Urinary bladder (tissue), 4 donors: ENCODE measurements at places on chromosomes 2 and 18. TPM values are rescaled to one million over a fixed set of nuclear protein-coding genes. Genes with fewer than 3 reads are reported as not detected.

DNA sequence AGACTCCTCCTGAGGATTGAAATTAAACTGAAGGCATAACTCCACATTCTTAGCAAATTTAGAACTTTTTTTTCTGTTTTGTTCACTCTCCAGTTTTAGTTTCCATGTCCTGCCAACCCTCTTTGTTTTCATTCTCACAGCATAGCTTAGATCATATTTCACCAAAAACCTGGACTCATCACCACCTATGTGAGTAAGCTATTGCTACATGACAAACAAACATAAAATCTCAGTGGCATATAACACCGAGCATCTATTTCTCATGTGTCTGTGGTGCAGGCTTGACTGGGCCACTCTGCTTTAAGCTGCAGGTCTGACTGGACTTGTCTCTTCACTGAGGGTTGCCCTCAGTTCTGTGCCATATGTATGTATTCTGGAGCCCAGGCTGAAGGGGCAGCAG is 385.2 kb downstream of the ARHGAP15 start:
- DNase-seq = no peak

DNA sequence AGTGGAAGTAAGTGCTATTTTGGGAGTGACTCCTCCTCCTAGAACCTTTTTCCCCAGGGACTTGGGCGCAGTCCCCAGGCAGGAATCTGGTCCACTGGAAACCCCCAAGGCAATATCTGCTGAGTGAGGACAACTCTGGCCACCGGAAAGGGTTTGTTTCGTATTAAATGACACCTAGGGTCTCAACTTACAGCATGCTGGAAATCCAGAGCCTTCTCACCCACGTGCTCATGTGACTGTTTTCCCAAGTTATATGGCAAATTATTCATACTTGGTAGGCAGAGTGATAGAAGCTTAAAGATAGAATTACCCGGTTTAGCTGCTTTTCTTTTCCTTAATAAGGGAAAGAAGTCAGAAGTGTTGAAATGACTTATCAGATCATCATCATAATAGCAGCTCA is 436.9 kb upstream of the SPRED2 start:
- no peak for DNase-seq

DNA sequence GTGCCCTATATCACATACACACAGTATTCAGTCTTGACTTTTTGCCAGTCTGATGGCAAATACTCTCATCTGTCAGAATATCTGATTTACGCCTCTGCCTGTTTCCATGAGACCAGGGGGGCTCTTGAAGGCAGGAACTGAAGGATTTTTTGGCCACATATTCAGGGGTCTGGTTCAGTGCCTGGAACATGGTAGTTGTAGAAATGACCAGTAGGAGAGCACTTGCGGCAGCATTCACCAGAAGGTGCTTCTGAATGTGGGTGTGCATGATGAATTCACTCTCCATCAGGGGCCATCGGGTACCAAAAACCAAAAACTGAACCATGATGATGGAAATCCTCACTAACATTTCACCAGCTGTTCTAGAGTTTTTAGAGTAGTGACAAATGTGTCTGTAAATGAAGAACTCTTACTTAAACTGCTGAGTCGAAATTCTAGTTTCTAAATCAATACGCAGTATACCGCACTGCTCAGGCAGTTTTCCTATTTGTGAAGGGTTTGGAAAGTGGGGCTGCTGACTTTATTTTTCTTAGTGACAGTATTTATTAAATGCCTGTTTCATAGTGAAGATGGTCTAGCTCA is 54.6 kb downstream of the MERTK start:
- DNase-seq = no peak

DNA sequence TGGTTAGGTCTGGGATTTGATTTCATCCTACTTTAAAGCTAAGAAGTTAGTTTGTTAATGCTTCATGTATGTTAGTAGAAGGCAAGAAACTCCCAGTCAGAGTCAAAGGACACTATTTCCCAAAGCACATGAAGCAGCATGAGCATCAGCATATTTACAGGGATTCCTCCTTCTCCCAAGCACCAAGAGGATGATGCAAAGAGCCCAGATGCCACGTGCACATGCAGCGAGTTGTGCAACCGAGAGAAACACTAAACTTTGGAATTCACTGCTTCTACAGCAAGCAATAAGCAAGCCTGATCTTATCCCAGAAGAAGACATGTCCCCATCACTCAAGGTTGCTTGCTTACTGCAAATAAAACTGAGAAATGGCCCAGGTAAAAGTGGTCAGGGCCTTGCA is 32.5 kb downstream of the CPO start:
- no peak for DNase-seq

Gene IFT172
- total RNA-seq = 37.3 TPM

Gene NGEF
- total RNA-seq = 4.1 TPM

DNA sequence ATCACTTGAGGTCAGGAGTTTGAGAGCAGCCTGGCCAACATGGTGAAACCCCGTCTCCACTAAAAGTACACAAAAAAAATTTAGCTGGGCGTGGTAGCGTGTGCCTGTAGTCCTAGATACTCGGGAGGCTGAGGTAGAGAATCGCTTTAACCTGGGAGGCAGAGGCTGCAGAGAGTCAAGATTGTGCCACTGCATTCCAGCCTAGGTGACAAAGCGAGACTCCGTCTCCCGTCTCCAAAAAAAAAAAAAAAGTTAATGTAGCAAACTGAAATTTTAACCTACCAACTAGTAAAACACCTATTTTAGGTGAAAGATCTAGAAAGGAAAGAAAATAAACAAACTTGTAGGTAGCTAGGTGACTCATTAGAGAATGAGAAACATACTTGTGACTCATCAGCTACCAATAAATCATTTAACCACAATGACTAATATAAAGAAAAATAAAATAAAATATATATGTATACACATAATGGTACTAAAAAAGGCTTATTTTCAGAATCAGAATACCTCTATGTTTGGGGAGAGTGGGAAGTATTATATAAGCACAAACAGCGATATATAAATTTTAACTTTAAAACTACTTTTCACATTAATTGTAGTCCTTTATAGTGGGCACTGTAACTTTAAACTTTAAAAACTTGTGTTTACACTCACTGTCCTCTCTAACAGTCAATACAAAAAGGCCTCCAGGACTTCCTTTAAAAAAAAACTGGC is 36.6 kb downstream of the DARS1 start:
- DNase-seq = no peak

GRCh38 chr2:196941398-196942078 is 15.0 kb upstream of the PGAP1 start:
- no peak for DNase-seq

Gene EEF1B2
- 356 TPM for total RNA-seq
